Right lobe of liver (tissue), 6 donors: ENCODE measurements at places on chromosomes 6 and 20.
A peak's percentile ranks its signal among the peaks of the same experiment; 100 is the strongest.

GRCh38 chr20:32510601-32511357 is 74.4 kb downstream of the NOL4L start:
- no peak overlapping the region for H3K27ac ChIP-seq
- no peak overlapping the region for H3K4me3 ChIP-seq
- H3K4me1 ChIP-seq: no peaks in the 10 kb centered on the region
- DNase-seq: peak; percentile 36
- no peaks in the 10 kb centered on the region for H3K27me3 ChIP-seq

DNA sequence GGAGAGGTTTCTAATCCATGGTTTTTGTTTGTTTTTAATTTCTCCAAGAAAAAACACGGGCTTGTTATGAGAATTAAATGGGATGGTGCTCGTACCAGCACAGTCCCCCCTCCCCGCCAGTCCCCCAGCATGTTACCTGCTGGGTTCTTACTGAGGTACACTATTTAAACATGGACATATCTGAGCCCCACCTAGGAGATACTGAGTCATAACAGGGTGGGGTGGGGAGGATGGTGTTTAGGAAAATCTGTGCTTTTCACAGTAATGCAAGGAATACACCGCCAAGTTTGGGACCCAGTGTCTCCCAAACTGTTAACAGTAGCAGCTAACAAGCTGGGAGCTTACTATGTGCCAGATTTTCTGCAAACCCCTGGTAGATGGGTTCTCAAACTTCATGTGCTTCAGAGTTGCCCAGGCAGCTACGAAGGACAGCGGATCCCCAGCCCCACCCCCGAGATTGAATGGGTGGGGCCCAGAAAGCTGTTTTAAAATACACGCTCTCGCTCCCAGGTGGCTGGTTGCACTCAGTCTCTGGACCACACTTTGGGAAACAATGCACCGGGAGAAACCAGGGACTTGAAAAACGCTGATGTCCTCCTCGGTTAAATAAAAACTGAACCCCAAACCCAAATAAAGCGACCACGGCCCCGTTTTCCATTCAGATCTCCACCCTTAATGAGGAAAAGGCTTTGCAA is 995 bp downstream of the ZFP64 start:
- peak overlapping the region; percentile 85 for H3K27ac ChIP-seq

GRCh38 chr20:43306837-43307236 is 117.1 kb upstream of the PTPRT start:
- no peak overlapping the region for H3K4me3 ChIP-seq
- DNase-seq: no peak
- no peaks in the 10 kb centered on the region for H3K4me1 ChIP-seq
- H3K27ac ChIP-seq: no peak overlapping the region
- H3K27me3 ChIP-seq: no peaks in the 10 kb centered on the region
- H3K36me3 ChIP-seq: no peaks in the 10 kb centered on the region

GRCh38 chr20:15232243-15232642 is 894.8 kb upstream of the FLRT3 start:
- no peak for DNase-seq
- no peaks in the 10 kb centered on the region for H3K36me3 ChIP-seq
- no peaks in the 10 kb centered on the region for H3K27me3 ChIP-seq
- no peaks in the 10 kb centered on the region for H3K4me1 ChIP-seq

GRCh38 chr6:14804001-14804784 is 441.7 kb upstream of the JARID2 start:
- DNase-seq: no peak
- H3K27ac ChIP-seq: no peak overlapping the region
- no peaks in the 10 kb centered on the region for H3K27me3 ChIP-seq

DNA sequence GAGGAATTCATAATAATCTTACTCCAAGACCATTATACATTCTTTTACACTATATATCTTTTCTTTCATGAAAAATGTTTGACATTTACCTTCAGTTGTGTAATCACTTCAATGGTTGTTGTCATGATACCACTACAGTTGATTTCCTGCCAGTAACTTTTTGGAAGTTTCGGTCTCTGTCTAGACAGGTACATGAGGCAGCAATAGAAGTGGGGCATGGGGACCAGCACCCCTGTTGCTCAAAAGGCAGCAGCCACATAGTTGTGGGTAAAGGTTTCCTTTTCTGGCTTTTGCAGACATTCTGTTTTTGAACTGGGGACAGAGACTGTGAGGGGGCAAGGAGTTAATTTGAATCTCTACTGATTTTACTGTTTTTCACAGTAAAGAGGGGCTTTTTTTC is 14.1 kb downstream of the SAMD5 start:
- no peak for DNase-seq
- no peaks in the 10 kb centered on the region for H3K27me3 ChIP-seq
- H3K27ac ChIP-seq: no peak overlapping the region
- no peaks in the 10 kb centered on the region for H3K36me3 ChIP-seq
- H3K4me1 ChIP-seq: peaks cover under 1% of the 10 kb centered on the region

DNA sequence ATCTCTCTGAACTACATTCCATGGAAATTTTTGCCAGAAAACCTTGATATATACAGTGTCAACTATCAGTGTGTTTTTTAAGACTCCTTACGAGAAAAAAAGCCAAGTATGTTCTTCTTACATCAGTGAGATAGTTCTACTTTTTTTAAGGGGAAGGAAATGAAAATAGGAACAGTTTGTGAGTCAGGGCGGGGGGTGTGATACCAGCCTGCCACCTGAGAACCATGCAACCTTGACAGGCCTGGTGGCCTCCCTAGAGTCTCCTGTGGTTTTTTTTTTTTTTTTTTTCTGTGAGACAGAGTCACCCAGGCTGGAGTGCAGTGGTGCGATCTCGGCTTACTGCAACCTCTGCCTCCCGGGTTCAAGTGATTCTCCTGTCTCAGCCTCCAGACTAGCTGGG is 96.3 kb upstream of the GCM1 start:
- H3K4me1 ChIP-seq: no peaks in the 10 kb centered on the region
- H3K27me3 ChIP-seq: no peaks in the 10 kb centered on the region
- H3K27ac ChIP-seq: no peak overlapping the region
- no peak for DNase-seq
- no peaks in the 10 kb centered on the region for H3K36me3 ChIP-seq

- H3K27me3 ChIP-seq: no peaks in the 10 kb centered on the region
- H3K36me3 ChIP-seq: no peaks in the 10 kb centered on the region
- no peak overlapping the region for H3K27ac ChIP-seq
- no peak for DNase-seq
Measured at GRCh38 chr6:89952105-89952671, 57.9 kb downstream of the GJA10 start.
